ENCODE measurements at places on chromosomes 16 and 17.

GRCh38 chr16:71536752-71537499, 10.7 kb downstream of the CHST4 start:
- no peak for DNase-seq

- no peak for DNase-seq
Observed at GRCh38 chr16:22265351-22265750, 31.9 kb upstream of the POLR3E start.

DNA sequence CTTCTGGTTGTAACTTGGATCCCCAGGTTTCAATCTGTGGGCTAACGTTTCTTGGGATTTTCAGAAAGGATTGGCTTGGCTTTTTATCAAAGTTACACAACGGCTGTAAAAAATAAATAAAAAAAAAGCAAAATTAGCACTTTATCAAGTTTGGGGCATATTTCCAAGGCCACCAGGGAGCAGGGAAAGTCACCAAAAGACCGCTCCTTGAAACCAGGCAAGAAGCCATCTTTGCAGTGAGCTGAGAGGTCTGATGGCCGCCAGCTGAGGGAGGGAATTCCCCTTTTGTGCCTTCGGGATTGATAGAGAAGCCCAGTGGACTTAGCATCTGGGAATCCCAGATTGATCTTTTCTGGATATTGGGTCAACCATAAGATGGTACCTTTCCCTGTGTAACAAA, 192.2 kb downstream of the WWOX start:
- DNase-seq = no peak

- no peak for DNase-seq
Observed at GRCh38 chr17:32502710-32503109, 15.9 kb downstream of the CDK5R1 start.

- no peak for DNase-seq
Observed at GRCh38 chr17:55490376-55490775, 20.9 kb downstream of the SMIM36 start.

DNA sequence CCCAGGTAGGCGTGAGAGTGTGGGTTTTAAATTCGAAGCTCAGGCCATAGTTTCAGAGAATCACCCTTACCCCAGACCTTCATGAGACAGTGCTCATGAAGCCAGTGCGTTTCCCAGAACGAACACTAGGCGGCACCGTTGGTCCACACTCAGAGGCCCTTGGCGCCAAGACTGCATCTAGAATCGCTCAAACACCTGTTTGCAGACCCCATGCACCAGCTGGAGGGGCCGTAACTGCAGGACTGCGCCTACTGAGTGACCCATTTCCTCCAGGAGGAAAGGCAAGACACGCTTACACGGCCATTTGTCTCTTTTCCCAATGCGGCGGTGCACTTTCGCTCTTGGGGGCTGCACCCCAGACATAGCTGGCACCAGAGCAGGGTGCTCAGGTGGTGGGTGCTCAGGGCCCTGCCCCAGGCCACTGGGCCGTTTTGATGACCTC, 34.0 kb downstream of the ADGRG5 start:
- peak; percentile 80 for DNase-seq
